Peyer's patch (tissue), 4 donors: ENCODE measurements at places on chromosomes 12 and 14. TPM values are rescaled to one million over a fixed set of nuclear protein-coding genes. Genes with fewer than 3 reads are reported as not detected.

DNA sequence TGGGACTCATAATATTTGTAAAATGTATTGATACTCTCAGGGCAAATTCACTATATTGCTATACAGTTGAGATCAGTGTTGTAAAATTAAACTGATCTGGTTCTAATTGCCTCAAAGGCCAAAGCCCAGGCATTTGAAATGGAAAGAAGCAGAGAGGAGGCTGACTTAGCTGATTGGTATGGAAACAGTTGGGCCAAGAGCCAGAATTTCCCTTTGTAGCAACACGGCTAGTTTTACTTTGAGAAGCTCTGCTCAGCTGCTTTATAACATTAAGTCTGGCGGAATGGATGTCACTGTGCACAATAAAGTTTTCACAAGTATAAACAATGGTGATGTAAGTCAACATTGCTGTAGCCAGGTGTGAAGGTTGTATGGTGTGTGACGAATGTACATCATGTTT lies 186.4 kb downstream of the MSRB3 start:
- no peak for DNase-seq

DNA sequence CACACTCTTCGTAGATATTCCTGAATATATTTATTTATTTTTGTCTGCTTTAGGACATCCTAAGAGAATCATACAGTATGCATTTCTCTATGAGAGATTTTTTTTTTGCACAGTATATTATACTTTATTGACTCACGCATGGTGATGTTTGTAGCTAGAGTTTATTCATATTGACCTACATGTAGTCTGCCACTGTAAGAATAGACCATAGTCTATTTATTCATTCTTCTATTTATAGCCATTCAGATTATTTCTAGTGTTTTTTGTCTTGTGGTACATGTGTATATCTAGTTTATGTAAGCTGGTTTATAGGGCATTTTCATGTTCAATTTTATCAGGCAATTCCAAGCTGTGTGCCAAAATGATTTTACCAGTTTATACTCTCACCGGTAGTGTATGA lies 45.2 kb downstream of the PCNX1 start:
- no peak for DNase-seq

GRCh38 chr12:27013611-27014084 lies 536 bp downstream of the TM7SF3 start:
- no peak for DNase-seq

DNA sequence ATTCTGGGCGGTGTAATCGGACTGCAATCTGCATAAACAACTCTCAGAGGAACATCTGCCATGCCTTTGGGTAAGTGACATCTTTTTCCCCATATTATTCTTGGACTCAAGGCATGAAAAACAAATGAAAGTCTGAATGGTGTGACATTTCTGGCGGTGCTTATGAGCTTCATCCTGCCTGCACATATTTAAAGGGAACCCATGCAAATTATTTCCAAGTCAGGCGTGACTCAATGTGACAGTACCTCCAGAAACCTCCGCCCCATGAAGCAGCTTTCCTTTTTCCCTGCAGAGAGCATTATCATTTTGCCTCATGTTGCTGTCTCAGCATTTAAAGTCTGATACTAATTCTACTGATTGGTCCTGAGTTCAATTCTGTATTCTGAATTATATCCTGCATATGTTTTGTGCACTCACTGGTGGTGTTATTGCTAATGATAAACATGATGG lies 585.4 kb downstream of the SNAPC1 start:
- DNase-seq = no peak

GRCh38 chr12:105024928-105025327 lies 38.8 kb downstream of the NOPCHAP1 start:
- no peak for DNase-seq

GRCh38 chr14:59254146-59254910 lies 65.9 kb downstream of the DAAM1 start:
- DNase-seq = no peak

GRCh38 chr12:101957252-101957959 lies 80.0 kb downstream of the DRAM1 start:
- DNase-seq = no peak

DNA sequence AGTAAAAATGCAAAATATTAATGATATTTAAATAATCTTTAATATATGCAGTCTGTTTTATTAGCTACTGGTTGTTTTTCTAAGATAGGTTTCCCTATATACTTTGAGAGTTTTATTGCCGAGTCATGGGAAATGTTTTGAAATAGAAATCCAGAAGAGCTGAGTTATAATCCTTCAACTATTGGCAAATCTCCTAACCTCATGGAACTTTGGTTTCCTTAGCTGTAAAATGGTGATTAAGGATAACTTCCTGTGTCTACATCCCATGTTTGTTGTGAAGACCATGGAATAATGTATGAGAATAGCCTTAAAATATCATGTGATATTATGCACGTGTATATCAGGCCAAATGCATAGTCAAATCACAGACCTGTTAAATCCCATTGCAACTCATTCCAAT lies 51.0 kb downstream of the UNC79 start:
- DNase-seq = no peak

- DNase-seq = no peak
These were observed 1074.2 kb upstream of the NOVA1 start for GRCh38 chr14:27672047-27672446.

OR4K13 gene
- total RNA-seq = not detected

VRTN gene
- not detected for total RNA-seq

ZNF385A gene
- total RNA-seq = 10.7 TPM

TEX52 gene
- total RNA-seq = not detected
